ENCODE measurements at places on chromosomes 13 and 19. TPM values are rescaled to one million over a fixed set of nuclear protein-coding genes. Genes with fewer than 3 reads are reported as not detected.

GRCh38 chr19:52962394-52963246 lies at the start of gene ZNF816:
TSS of gene ZNF816 (minus strand) at chr19:52962881. CDS start at chr19:52956089, 6,792 bp downstream.
- peak within 1 kb of the TSS; percentile 77 for H3K4me3 ChIP-seq
- peaks cover 4% of the 10 kb centered on the region for H3K4me1 ChIP-seq
- peak; percentile 70 for DNase-seq
- peaks cover 3% of the 10 kb centered on the region for H3K36me3 ChIP-seq

The TTC9B gene
- polyA plus RNA-seq = not detected

DNA sequence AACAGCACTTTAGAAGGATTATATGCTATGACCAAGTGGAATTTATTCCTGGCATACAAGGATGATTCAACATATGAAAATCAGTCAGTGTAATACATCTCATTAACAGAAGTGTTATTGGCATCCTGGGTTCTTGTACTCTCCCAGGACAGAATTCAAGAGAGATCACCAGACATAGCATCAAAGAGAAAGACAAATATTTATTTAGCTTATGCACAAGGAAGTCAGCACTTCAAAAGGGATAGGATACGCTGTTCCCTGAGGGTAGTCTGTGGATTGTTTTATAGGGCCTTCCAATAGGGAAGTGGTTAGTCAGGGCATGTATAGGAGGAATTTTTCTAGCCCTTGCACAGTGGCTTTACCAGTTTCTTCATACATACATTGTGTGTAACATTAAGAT lies 1238.0 kb downstream of the PCDH17 start:
- H3K4me1 ChIP-seq = no peaks in the 10 kb centered on the region
- no peaks in the 10 kb centered on the region for H3K27me3 ChIP-seq
- no peak overlapping the region for H3K4me3 ChIP-seq

The C5AR1 gene
- 0.27 TPM for polyA plus RNA-seq

- peaks cover 46% of the 10 kb centered on the region for H3K36me3 ChIP-seq
- no peak overlapping the region for H3K4me3 ChIP-seq
- H3K27me3 ChIP-seq = no peaks in the 10 kb centered on the region
- H3K27ac ChIP-seq = no peak overlapping the region
- DNase-seq = no peak
Observed at GRCh38 chr19:15249528-15249874, 17.3 kb upstream of the EPHX3 start.

The ZNF556 gene
- polyA plus RNA-seq = not detected

- no peaks in the 10 kb centered on the region for H3K4me1 ChIP-seq
- H3K36me3 ChIP-seq = no peaks in the 10 kb centered on the region
- H3K4me3 ChIP-seq = no peak overlapping the region
- H3K27ac ChIP-seq = no peak overlapping the region
- no peaks in the 10 kb centered on the region for H3K27me3 ChIP-seq
Observed at GRCh38 chr13:107576430-107576829, 638.9 kb downstream of the LIG4 start.

DNA sequence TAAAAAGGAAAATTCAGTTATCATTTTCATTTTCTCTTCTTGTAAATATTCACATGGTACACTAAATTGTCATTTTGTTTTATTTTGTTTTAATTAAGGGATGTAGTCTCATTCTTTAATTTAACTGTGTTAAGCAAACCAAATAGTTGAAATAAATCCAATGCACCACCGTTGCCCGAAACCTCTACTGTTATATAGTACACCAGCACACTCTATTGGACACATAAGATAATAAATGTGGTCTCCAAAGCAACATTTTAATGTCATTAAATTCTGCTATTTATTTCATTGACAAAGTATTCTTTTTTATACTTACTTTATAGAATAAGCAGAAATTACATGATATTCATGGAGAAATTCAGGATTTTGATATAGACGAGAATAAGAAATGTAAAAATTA lies 156.4 kb upstream of the FREM2 start:
- H3K27ac ChIP-seq = no peak overlapping the region
- no peak for DNase-seq
- no peaks in the 10 kb centered on the region for H3K4me1 ChIP-seq
- no peak overlapping the region for H3K4me3 ChIP-seq
- H3K27me3 ChIP-seq = no peaks in the 10 kb centered on the region
